Activated CD4-positive, alpha-beta T cell treated with anti-CD3 and anti-CD28 coated beads for 1 hour (primary cell): ENCODE measurements at places on chromosomes 4 and X.

- DNase-seq, result no peak
These were observed 140.7 kb downstream of the RPS6KA6 start for GRCh38 chrX:84047339-84047738.

GRCh38 chr4:77917075-77917474 is 54.4 kb downstream of the MRPL1 start:
- no peak for DNase-seq

DNA sequence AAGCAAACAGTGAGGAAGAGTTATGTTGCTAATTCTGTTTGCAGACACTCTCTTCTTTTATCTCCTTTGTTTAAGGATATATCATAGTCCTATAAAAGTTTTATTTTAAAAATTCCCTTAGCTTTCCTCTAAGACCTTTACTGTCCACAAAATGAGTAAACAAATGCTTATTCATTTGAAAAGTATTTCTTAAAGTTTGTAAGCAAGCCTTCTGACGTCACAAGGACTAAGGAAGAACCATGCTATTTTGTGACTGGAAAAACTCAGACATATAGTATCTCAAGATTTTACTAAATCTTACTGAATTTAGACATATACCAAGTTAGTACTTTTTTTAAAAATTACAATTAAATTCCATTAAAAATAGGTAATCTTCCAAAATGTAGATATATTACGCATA is 5.2 kb upstream of the RBMXL3 start:
- DNase-seq, result no peak

GRCh38 chr4:145773581-145774234 is 93.8 kb downstream of the C4orf51 start:
- DNase-seq, result no peak

- no peak for DNase-seq
These were observed 241.4 kb upstream of the PGRMC2 start for GRCh38 chr4:128528793-128529553.

- no peak for DNase-seq
These were observed 36.9 kb upstream of the XIAP start for GRCh38 chrX:123822965-123823364.

- DNase-seq, result no peak
These were observed 6.5 kb upstream of the STBD1 start for GRCh38 chr4:76300012-76300411.
